ENCODE measurements at places on chromosomes 5 and 9. TPM values are rescaled to one million over a fixed set of nuclear protein-coding genes. Genes with fewer than 3 reads are reported as not detected.

- H3K27ac ChIP-seq: no peak overlapping the region
- H3K27me3 ChIP-seq: no peaks in the 10 kb centered on the region
Measured at GRCh38 chr5:14603141-14603540, 21.5 kb downstream of the OTULINL start.

GRCh38 chr9:97919217-97919813 is 3.0 kb downstream of the TRMO start:
- no peak for DNase-seq
- H3K4me1 ChIP-seq: peaks cover 54% of the 10 kb centered on the region
- H3K27ac ChIP-seq: peak overlapping the region; percentile 97
- peaks cover 2% of the 10 kb centered on the region for H3K27me3 ChIP-seq
- H3K36me3 ChIP-seq: peaks cover 30% of the 10 kb centered on the region
- peak overlapping the region; percentile 89 for H3K4me3 ChIP-seq

- H3K4me1 ChIP-seq: peaks cover 16% of the 10 kb centered on the region
- no peaks in the 10 kb centered on the region for H3K36me3 ChIP-seq
- no peaks in the 10 kb centered on the region for H3K27me3 ChIP-seq
- H3K27ac ChIP-seq: no peak overlapping the region
- H3K4me3 ChIP-seq: no peak overlapping the region
- DNase-seq: no peak
Measured at GRCh38 chr9:133734590-133735414, 3.4 kb downstream of the SARDH start.

- DNase-seq: no peak
- H3K27ac ChIP-seq: no peak overlapping the region
- no peak overlapping the region for H3K4me3 ChIP-seq
Measured at GRCh38 chr9:36962691-36963090, 71.4 kb downstream of the PAX5 start.

GRCh38 chr9:89351584-89352300 is 33.4 kb downstream of the SECISBP2 start:
- H3K4me3 ChIP-seq: no peak overlapping the region
- peaks cover 70% of the 10 kb centered on the region for H3K36me3 ChIP-seq
- H3K27me3 ChIP-seq: no peaks in the 10 kb centered on the region
- peak overlapping the region; percentile 81 for H3K27ac ChIP-seq
- DNase-seq: no peak

GRCh38 chr5:135700731-135701130 is 121.9 kb upstream of the CXCL14 start:
- H3K4me1 ChIP-seq: no peaks in the 10 kb centered on the region
- DNase-seq: no peak
- H3K36me3 ChIP-seq: no peaks in the 10 kb centered on the region
- H3K27me3 ChIP-seq: no peaks in the 10 kb centered on the region

Gene CLPTM1L
- total RNA-seq: 80.0 TPM

Gene IPO11
- total RNA-seq: 38.9 TPM
